Cardiac ventricle fibroblast (primary cell): ENCODE measurements at places on chromosomes 2 and 18. TPM values are rescaled to one million over a fixed set of nuclear protein-coding genes. Genes with fewer than 3 reads are reported as not detected.

AQP4 gene
- not detected in 2 replicates for total RNA-seq

SKOR2 gene
- total RNA-seq: not detected in 2 replicates

SEMA4F gene
- 3.6 and 4.5 TPM in 2 replicates for total RNA-seq

CYS1 gene
- 1.2 and 2.1 TPM in 2 replicates for total RNA-seq

RFTN2 gene
- 16.2 and 18.1 TPM in 2 replicates for total RNA-seq

CFC1 gene
- not detected in 2 replicates for total RNA-seq

PLEK gene
- not detected in 2 replicates for total RNA-seq
